SJCRH30 (cell line): ENCODE measurements at places on chromosomes 5 and 9. TPM values are rescaled to one million over a fixed set of nuclear protein-coding genes. Genes with fewer than 3 reads are reported as not detected.

Gene PDE8B
- 0.10 and 0.22 TPM in 2 replicates for total RNA-seq

Gene PLCXD3
- not detected in 2 replicates for total RNA-seq

- H3K4me3 ChIP-seq = peak overlapping the region; percentile 93
- DNase-seq = peak; percentile 17
- H3K36me3 ChIP-seq = no peaks in the 10 kb centered on the region
- no peaks in the 10 kb centered on the region; the same call in 1 of the 2 replicates for H3K4me1 ChIP-seq
- H3K27ac ChIP-seq = no peak overlapping the region
Observed at GRCh38 chr5:138466125-138466899, 1.0 kb downstream of the EGR1 start.

DNA sequence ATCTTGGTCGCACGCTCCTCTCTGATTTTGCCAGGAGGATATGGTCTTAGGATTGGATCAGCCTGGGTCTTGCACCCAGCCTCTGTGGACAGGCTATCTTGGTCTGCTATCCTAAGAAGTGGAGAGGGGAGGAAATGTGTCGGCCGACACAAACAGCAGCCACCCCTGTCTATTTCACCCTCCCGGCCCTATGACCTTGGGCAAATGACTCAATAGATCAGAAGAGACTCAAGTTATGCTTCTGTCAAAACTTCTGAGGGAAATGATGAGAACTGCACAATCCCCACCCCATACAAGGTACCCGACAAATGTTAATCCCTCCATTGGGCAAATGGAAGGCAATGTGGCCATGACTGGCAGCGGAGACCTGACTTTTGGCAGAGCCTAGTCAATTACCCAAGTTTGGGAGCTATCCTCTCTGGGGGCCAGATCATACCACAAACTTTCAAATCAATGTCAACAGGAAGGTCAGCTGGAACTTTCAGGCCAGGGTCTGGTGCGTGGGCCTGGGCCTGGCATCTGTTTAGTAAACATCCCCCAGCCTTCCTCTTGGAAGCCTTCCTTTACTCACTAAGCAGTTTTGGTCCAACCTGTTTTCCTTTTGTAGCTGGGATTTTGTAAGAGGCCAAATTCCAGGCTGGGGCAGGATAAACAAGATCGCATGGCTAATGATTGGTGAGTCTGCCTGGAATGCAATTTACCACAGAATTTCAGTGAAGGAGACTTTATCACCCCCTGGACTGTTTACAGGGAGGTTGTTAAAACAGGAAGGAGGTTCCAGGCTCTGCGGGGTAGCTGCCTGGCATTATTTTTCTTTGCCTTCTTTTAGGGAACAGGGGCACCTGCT is 64.2 kb upstream of the CPEB4 start:
- H3K27me3 ChIP-seq = no peaks in the 10 kb centered on the region
- no peak overlapping the region for H3K4me3 ChIP-seq
- H3K4me1 ChIP-seq = peaks cover 31% of the 10 kb centered on the region
- H3K27ac ChIP-seq = no peak overlapping the region
- no peaks in the 10 kb centered on the region for H3K36me3 ChIP-seq

DNA sequence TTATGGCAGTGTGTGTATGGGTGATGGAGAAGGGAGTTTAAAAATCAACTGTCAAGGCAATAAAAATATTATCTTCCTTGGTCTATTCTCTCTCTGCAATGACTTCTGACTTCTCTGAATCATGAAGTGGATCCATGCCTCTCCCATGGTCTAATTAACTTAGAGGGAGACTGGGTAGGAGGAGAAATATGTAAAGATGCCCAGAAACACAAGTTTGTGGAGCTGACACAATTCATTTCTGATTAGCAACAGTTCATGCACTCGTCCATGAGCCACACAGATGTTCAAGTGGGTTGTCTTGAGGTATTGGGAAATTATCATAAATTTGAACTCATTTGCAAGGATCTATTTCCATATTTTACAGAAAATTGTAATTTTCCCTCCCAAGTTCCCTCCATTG is 38.1 kb downstream of the INSYN2B start:
- H3K4me1 ChIP-seq = no peaks in the 10 kb centered on the region
- H3K4me3 ChIP-seq = no peak overlapping the region
- H3K27me3 ChIP-seq = no peaks in the 10 kb centered on the region
- DNase-seq = no peak
- H3K27ac ChIP-seq = no peak overlapping the region

GRCh38 chr9:109401990-109402318 is 81.1 kb upstream of the EPB41L4B start:
- DNase-seq = no peak
- H3K36me3 ChIP-seq = peaks cover 6% of the 10 kb centered on the region; the same call in 1 of the 2 replicates
- H3K4me3 ChIP-seq = no peak overlapping the region
- H3K27ac ChIP-seq = no peak overlapping the region
- no peaks in the 10 kb centered on the region for H3K27me3 ChIP-seq

GRCh38 chr5:533955-534742 is 9.9 kb upstream of the SLC9A3 start:
- no peaks in the 10 kb centered on the region for H3K36me3 ChIP-seq
- DNase-seq = no peak
- H3K27me3 ChIP-seq = peaks cover 12% of the 10 kb centered on the region; the same call in 1 of the 2 replicates
- H3K27ac ChIP-seq = no peak overlapping the region
- H3K4me3 ChIP-seq = no peak overlapping the region

DNA sequence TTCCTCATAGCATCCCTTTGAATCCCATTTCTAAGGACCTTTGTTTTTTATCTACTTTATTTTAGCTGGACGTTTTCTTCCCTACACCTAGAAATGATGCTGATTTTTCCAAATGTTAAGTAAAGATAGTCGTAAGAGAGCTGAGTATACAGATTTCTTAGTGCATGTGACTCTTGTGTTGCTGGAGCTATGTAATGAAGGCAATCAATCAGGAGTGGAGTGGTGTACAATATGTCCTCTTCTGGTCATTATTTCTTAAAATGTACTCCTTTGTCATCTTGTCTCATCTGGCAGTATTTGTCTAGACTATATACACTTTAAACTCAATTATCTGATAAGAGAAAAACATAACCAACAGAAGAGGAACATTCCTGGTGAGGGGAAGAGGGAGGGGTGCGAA is 13.5 kb downstream of the GAPT start:
- no peak overlapping the region for H3K4me3 ChIP-seq
- H3K27me3 ChIP-seq = peaks cover 10% of the 10 kb centered on the region; the same call in 1 of the 2 replicates
- H3K4me1 ChIP-seq = no peaks in the 10 kb centered on the region
- DNase-seq = no peak

- H3K27me3 ChIP-seq = no peaks in the 10 kb centered on the region
- H3K4me3 ChIP-seq = no peak overlapping the region
- DNase-seq = no peak
- peaks cover 8% of the 10 kb centered on the region; the same call in 1 of the 2 replicates for H3K4me1 ChIP-seq
- no peak overlapping the region for H3K27ac ChIP-seq
- no peaks in the 10 kb centered on the region for H3K36me3 ChIP-seq
Observed at GRCh38 chr9:131318231-131319085, 28.9 kb downstream of the PLPP7 start.
